A549 treated with Mapracorat at 1 μM for 4 hours (cell line): ENCODE measurements at places on chromosomes 11 and 22. TPM values are rescaled to one million over a fixed set of nuclear protein-coding genes. Genes with fewer than 3 reads are reported as not detected.

ASCL2 gene
- total RNA-seq, result 0.09 TPM in 1 of 5 replicates, not detected in the others

MS4A7 gene
- not detected in 5 replicates for total RNA-seq

PRG3 gene
- not detected in 5 replicates for total RNA-seq

SLC25A1 gene
- 48.4 to 61.5 TPM (median 61.2 TPM) in 5 replicates for total RNA-seq

LPXN gene
- 2.2 to 2.8 TPM (median 2.5 TPM) in 5 replicates for total RNA-seq

CSF2RB gene
- total RNA-seq, result not detected in 5 replicates

OR52K2 gene
- total RNA-seq, result not detected in 5 replicates

TREH gene
- not detected in 5 replicates for total RNA-seq

TENM4 gene
- total RNA-seq, result 0.02 to 0.45 TPM (median 0.17 TPM) in 5 replicates

SAA4 gene
- not detected in 5 replicates for total RNA-seq

SLC22A8 gene
- not detected in 5 replicates for total RNA-seq

GAS2L1 gene
- total RNA-seq, result 23.5 to 38.2 TPM (median 34.7 TPM) in 5 replicates

SYCE3 gene
- 0.45 TPM in 1 of 5 replicates, not detected in the others for total RNA-seq

ROBO3 gene
- total RNA-seq, result 2.2 to 2.8 TPM (median 2.6 TPM) in 5 replicates

GP1BB gene
- 0.19 to 1.9 TPM (median 1.5 TPM) in 5 replicates for total RNA-seq

HBG1 gene
- total RNA-seq, result not detected in 5 replicates

SOX10 gene
- not detected in 5 replicates for total RNA-seq

PARVG gene
- not detected in 5 replicates for total RNA-seq

MCHR1 gene
- not detected in 5 replicates for total RNA-seq

MRGPRX4 gene
- total RNA-seq, result not detected in 5 replicates

PHOX2A gene
- total RNA-seq, result not detected in 5 replicates

APOBEC3A gene
- total RNA-seq, result not detected in 5 replicates

LRRC4C gene
- not detected in 5 replicates for total RNA-seq

H19 gene
- 8.2 to 16.8 TPM (median 14.6 TPM) in 5 replicates for total RNA-seq

POU2AF2 gene
- not detected in 5 replicates for total RNA-seq

PDGFD gene
- 6.1 to 8.6 TPM (median 7.6 TPM) in 5 replicates for total RNA-seq

SMTNL1 gene
- total RNA-seq, result not detected in 5 replicates

EFCAB6 gene
- total RNA-seq, result 0.23 to 0.91 TPM (median 0.48 TPM) in 5 replicates

KRTAP5-8 gene
- total RNA-seq, result not detected in 5 replicates

RNF121 gene
- total RNA-seq, result 46.3 to 52.8 TPM (median 48.3 TPM) in 5 replicates

SCO2 gene
- 3.8 to 10.3 TPM (median 5.2 TPM) in 5 replicates for total RNA-seq

IL17REL gene
- 0.04 to 0.06 TPM (median 0.05 TPM) in 5 replicates for total RNA-seq
